T-helper 22 cell (primary cell): ENCODE measurements at places on chromosomes 5 and 9.

DNA sequence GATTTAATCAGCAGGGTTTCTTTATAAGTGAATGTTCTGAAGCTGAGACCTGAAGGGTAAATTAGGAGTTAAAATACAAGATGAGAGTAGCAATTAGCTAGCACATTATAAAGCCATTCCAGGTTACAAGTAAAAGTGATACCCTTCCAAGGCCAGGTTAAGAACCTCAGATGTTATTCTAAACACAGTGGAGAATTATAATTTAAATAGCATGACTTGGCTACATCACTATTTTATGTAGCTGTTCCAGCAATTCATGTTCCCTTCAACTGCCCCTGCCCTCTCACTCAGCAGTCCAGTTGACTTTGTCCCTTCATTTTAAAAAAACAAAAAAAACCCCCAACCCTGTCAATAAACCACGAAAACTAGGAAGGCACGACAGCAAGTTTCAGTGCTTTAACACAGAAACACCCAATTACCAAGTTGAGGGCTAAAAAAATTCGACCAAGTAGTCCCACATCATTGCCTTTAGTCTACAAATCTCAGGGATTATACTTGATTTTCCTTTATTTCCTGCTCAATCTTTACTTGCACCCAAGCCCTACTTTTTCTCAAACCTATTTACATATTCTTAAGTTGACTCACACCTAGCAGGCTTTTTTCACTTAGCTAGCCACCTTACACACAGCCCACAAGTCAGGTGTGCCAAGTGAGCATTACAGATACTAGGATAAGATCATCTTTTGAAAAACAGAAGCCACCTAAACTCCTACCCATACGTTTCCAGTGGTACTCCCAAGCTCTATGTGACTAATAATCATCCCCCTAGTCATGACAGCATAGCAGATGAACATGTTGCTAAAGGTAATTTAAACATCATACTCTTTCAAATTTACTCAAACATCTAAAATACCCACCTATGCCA is 3.4 kb downstream of the RPL37 start:
- no peak for DNase-seq

DNA sequence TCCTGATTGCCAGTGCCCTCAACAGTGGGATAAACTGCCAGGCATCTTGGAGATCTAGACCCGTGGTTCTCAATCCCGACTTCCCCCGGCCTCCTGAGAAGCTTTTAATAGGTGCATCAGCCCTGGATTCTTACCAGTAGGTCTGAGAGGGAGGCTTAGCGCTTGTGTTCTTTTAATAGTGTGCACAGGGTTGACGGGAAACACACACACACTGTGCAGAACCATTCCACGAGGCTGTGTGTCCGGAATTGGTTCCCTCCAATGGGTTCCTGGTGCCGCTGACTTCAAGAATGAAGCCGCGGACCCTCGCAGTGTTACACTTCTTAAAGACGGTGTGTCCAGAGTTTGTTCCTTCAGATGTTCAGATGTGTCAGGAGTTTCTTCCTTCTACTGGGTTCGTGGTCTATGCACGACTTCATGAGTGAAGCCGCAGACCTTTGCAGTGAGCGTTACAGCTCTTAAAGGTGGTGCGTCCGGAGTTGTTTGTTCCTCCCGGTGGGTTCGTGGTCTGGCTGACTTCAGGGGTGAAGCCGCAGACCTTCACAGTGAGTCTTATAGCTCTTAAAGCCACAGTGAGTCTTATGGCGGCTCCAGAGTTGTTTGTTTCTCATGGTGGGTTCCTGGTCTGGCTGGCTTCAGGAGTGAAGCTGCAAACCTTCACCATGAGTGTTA is 46.6 kb upstream of the PRSS3 start:
- no peak for DNase-seq

GRCh38 chr5:124536333-124536732 is 210.1 kb downstream of the ZNF608 start:
- DNase-seq = no peak

- DNase-seq = no peak
These were observed 452.0 kb upstream of the DMAC1 start for GRCh38 chr9:8251566-8251965.
